ENCODE measurements at places on chromosomes 12 and 14.

DNA sequence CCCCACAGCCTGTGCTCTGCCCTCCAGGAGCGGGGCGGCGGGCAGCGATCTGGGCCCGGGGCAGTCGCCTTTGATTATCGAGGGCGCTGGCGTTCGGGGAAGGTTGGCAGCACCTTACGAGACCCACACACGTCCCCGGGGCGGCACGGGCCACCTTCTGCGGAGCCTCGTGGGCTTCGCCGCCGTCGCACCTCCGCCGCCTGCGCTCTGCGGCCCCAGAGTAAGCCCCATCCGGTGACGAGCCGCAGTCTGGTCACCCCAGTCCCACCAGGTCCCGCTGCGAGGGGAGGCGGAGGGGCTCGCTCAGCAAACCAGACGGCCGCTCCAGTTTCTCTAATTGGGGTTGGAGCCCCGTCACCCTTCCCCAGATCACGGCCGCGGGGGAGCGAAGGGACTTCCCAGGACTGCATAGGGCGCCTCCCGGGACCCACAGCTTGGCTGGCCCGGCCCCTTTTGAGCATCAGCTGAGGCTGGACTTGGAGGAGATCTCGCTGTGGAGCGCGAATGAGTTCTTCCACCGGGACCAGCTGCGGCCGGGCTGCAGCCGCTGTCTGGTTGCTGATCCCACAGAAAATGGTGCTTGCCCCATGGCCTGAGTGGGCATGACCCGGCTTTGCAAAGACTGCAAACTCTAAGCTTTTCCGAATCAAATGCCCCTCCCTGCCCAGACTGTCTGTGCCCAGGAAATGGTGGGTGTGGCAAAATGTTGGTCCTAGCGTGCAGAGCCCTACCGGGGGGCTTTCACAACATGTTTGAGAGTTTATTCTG lies 560 bp downstream of the LGALS3 start:
- no peak for DNase-seq

- peak; percentile 8 for DNase-seq
Measured at GRCh38 chr14:38199076-38199475, 8.6 kb upstream of the SSTR1 start.

DNA sequence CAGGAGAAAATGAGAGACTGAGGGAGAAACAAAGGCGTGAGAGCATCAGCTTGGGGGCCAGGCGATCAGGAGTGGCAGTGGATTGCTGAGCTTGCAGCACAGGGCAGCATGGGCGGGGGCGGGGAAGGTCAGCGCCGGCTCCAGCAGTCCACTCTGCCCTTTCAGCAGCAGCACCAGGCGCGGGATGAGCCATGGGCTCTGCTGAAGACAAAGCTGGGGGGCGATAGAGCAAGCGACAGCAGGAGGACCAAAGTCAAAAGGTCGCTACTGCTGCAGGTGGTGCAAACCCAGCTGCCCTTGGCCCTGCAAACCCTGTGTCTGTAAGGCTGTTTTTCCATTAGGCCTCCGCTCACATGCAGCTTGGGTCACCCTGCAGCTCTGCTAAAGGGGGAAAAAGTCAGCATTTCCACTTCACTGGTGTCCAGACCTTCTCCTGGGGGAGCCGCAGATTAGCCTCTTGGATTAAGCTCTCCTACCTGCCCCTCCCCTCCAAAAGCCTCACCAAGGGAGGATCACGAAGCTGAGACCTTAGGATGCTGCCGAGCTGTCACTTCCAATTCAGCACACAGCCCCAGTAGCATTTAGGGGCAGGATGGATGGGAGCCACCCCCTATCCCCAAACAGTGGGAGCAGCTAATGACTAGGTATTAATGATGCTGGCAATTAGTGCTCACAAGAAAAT lies 204.8 kb downstream of the DPF3 start:
- DNase-seq = no peak

GRCh38 chr12:126483145-126484068 lies 1418.2 kb downstream of the AACS start:
- DNase-seq = no peak

DNA sequence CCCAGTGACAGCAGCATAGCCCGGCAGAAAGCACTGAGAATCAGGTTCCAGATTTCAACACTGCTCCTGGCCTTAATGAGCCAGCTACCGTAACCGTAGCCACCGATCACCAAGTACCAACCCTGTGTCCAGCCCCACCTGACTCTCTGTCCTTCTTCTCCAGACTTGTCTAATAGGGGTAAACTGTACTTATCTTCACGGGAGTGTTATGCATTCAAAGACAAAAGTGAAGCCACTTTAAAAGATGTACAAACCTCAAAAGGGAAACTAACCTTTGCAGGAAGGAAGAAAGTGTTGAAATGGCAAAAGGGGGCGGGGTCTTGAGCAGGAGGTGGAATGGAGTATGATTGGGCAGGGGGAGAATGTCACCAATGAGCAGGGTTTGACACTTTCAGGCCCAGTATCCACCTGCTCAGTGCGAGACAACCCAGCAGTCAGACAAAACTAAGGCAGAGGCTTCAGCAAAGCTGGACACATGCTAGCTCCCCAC lies 226.1 kb downstream of the CHST11 start:
- no peak for DNase-seq

DNA sequence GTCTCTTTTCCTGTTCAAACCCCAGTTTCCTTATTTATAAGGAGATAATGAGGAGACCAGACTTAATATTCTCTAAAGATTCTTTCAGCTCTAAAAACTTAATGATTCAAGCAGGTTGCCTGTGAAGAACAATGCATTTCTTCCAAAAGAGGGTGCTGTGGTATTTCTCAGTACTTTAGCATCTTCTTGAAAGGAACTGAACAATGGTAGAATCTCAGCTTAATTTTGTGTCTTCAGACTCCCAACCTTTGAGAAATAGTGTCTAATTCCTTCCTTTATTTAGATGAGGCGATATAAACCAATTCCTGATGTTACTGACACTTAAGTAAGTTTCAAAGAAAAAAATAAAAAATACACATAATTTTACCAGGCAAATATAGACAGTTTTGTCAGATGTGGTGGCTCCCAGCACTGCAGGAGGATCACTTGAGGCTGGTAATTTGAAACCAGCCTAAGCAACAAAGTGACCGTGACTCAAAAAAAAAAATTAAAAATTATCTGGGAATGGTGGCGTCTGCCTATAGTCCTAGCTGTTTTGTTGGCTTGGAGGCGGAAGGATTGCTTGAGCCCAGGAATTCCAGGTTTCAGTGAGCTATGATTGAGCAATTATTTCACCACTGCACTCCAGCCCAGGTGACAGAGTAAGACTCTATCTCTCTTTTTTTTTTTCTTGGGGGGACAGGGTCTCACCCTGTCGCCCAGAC lies 76.9 kb upstream of the PSMA6 start:
- no peak for DNase-seq

- DNase-seq = no peak
Measured at GRCh38 chr12:69922999-69923398, 98.0 kb downstream of the MYRFL start.

DNA sequence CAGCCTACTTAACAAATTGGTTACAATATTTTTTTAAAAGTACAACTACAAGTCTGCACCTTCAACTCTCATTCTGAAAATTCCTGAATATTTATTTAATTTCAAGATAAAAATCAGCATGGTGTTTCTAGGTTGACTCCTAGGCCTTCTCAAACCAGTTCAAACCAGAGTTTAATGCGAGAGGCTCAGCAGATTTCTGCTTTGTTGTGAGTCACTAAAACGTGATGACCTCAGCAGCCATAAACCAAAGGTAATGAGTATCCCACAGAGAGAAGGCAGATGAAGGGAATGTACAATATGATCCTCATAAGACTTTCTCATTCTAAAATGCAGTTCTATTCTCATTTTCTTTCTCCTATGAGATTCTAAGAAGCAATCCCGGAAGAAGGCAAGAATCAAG lies 1.5 kb downstream of the PRDM4 start:
- DNase-seq = no peak

DNA sequence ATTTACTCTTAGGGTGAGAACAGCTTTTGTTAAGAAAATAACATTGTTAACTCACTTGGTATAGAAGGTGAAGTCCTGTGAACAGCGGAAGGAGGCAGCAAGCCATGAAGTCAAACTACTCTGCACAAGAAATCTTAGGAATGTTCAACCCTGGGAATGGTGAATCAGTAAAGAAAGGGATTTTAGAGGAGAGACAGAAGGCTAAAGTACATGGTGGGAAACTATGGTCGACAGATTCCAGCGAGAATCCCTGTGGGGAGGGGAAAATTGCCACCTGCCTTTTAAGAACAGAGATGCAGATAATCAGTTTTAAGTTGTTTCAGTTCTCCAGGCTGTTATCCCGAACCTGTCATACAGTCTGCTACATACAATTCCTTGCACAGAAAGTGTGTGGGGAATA lies 63.2 kb upstream of the PTPRR start:
- DNase-seq = no peak

DNA sequence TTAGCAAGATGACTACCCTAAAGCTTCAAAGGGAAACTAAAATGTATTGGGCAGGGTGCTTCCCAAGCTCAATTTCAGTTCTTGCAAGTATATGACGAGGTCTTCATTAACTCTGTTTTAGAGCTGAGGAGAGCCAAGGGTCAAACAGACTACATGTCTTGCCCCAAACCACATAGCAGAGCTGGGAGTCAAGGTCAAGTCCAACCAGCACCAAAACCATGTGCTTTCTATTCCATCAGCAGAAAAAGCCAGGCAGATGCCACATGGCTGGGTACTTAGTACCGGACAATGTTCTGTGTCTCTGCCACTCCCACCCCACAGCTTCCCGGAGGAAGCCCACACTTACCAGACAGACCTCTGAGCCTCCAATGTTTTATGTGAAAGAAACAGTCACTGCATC lies 17.6 kb downstream of the NID2 start:
- no peak for DNase-seq

- no peak for DNase-seq
Measured at GRCh38 chr12:131799828-131800593, 28.2 kb upstream of the MMP17 start.

GRCh38 chr12:119151445-119152026 lies 27.2 kb upstream of the HSPB8 start:
- peak; percentile 11 for DNase-seq

DNA sequence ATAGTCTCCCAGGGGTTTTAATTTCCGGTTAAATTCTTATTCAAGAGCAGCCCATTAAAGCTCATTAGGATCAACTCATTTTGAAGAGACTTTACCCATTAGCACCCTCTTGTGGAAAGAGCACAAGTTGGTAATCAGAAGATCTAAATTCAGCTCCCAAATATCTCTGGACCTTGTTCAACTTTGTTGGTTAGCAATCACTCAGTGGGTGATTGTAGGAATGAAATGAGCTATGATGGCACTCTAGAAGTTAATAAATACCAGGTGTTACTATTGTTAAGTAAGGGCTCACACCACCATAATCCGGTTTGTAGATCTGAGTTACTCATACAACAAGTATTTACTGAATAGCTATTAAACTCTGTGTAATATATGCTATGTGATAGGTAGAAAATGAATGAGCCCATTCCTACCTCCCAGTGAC lies 42.9 kb downstream of the TRIP11 start:
- peak; percentile 16 for DNase-seq

GRCh38 chr14:59845245-59845644 lies 25.3 kb downstream of the RTN1 start:
- DNase-seq = no peak

DNA sequence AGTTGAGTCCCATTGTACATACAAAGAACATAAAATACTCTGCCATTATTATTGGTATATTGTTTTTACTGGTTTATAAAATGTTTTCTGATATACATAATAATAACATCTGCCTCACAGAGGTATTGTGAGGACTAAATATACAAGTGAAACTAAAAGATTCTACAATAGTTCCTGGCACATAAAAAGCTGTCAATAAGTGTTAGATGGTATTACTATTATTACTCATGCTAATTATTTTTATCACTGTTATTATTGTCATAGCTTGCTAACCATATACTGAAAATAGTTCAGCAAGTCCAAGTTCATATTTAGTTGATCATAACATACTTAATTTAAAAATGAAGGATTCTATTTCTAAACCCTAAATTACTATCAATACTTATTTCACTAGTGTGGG lies 34.4 kb downstream of the BTG1 start:
- DNase-seq = no peak

DNA sequence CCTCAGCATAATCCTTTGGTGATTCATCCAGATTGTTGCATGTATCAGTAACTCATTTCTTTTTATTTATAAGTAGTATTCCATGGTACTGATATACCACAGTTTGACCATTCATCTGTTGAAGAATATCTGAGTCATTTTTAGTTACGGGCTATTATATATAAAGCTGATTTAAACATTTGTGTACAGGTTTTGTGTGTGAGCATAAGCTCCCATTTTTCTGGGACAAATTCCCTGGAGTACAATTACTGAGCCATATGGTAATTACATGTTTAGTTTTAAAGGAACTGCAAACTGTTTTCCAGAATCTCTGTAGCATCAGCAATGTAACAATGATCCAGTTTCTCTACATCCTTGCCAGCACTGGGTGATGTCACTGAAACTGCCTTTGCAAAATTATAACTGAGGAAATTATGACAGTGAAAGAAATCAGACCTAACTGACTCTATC lies 236.2 kb upstream of the KRR1 start:
- peak; percentile 85 for DNase-seq

DNA sequence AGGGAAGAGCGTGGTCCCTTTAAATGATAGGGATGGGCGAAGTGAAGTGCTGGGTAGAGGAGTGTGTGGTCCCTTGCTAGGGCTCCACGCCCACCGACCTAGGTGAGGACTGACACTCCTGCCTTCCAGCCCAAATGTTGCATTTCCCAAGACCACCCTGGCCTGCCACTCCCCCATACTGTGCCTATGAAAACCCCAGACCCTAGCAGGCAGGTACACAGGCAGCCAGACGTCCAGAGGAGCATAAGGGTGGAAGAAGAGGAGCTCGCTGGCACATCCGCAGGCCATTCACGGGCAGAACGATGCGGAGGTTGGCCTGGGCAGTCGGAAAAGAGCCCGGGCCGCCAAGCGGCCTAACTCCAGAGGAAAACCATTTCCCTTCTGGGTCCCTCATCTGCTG lies 817 bp upstream of the IPO8 start:
- no peak for DNase-seq

DNA sequence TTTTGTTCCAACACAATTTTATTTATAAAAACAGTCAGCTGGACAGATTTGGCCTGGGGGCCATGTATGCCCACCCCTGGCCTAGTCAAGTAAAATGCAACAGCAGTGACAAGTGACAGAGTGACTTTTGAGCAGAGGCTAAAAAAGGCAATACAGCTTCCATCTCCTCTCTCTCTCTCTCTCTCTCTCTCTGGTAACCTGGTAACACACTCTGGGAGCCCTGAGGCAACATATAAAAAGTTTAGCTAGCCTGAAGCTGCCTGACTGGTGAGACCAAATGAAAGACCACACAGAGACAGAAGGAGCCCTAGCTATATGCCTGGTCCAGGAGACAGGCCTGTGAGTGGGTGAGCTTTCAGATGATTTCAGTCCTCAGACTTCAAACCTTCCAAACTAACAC lies 105.4 kb downstream of the DENND5B start:
- no peak for DNase-seq

DNA sequence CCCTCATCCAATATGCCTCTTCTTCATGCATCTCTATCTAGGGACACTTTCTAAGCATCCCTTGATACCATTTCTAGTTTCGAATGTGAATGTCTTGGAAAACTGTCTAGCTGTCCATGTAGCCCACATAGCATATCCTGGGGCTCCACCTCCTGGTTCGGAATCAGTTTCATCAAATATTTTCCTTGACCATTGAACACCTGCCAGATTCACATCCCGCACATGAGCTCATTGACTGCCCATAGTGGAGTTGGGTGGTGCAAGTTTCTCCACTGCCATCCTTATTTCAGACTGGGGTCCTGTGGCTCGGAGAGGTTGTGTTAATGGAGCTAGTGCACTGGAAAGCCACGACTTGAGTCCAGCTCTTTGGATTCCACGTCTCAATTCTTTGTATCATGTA lies 58.6 kb upstream of the TMEM263 start:
- DNase-seq = no peak

All from NCI-H446 treated with DMSO at 0.1 percent for 48 hours (cell line).